ENCODE measurements at places on chromosomes 2 and 18.

DNA sequence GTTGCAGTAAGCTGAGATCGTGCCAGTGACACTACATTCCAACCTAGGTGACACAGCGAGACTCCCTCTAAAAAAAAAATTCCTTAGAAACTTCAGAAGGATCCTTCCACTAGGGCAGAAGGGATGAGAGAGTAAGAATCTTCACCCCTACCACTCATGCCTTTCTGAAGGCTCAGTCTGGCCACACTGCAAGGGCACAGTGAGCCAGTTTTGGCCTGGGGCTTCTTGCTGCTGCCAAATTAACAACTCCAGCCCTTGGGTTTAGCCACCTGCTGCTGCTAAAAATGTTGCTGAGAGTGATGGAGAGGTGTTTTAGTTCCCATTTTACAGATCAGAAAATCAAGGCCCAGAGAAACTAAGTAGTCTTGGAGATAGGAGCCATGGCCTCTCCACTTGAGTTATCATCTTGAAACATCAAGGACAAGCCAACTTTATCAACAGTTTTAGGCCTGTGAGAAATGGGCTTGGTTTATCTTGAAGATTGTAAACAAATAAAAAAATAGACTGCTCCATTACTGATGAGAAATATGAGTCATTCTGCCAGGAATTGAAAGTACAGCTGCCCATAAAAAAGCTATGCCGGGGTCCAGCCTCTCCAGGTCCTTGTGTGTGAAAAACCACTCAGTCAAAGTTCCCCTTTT, 31.9 kb upstream of the CASP8 start:
- DNase-seq, result no peak

GRCh38 chr2:1561259-1561658, 148.0 kb downstream of the TPO start:
- DNase-seq, result no peak

DNA sequence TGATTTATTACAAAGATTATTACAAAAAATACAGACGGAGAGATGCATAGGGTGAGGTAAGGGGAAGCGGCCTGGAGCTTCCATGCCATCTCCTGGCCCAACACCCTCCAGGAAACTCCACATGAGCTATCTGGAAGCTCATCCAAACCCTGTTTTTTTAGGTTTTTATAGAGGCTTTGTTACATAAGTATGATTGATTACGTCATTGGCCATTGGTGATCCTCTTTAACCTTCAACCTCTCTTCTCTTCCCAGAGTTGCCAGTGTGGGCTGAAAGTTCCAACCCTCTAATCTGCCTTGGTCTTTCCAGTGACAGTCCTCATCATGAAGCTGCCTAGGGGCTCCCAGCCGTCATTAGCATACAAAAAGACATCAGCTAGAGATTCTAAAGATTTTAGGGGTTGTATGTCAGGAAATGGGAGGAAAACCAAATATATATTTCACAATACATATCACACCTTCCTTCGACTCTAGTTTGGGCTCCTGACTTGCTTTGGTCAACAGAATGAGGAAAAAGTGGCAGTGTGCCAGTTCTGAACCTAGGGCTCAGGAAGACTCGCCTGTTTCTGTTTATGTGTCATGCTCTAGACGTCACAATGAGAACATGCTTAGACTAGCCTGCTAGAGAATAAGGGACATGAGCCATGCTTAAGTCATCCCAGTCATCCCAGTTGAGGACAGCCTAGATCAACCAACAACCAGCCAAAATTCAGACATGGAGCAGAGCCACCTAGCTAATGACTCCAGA, 54.1 kb downstream of the ETAA1 start:
- no peak for DNase-seq

- no peak for DNase-seq
These were observed 6.5 kb downstream of the MOGAT1 start for GRCh38 chr2:222677981-222678380.

GRCh38 chr2:238320648-238321281, 447 bp downstream of the TRAF3IP1 start:
- DNase-seq, result no peak

DNA sequence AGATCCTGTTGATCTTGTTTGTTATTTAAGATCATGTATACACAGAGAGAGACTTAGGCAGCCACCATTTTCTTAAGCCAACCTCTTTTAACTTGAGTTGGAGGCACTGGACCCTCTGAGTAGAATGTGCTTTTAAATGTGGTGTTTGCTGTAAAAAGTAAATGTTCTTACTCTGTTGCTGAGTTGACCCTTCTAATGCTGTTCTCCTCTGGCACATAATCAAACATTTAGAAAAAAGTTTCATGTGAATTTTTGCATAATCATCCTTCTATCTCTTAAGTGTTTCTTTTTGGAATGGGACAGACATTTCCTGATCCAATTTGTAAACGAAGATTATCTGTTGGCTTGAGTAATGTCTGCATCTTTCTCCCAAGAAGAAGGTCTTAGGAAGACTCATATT, 255.1 kb upstream of the ETAA1 start:
- no peak for DNase-seq

GRCh38 chr2:240513549-240514287, 44.1 kb downstream of the ANKMY1 start:
- DNase-seq, result peak; percentile 96

DNA sequence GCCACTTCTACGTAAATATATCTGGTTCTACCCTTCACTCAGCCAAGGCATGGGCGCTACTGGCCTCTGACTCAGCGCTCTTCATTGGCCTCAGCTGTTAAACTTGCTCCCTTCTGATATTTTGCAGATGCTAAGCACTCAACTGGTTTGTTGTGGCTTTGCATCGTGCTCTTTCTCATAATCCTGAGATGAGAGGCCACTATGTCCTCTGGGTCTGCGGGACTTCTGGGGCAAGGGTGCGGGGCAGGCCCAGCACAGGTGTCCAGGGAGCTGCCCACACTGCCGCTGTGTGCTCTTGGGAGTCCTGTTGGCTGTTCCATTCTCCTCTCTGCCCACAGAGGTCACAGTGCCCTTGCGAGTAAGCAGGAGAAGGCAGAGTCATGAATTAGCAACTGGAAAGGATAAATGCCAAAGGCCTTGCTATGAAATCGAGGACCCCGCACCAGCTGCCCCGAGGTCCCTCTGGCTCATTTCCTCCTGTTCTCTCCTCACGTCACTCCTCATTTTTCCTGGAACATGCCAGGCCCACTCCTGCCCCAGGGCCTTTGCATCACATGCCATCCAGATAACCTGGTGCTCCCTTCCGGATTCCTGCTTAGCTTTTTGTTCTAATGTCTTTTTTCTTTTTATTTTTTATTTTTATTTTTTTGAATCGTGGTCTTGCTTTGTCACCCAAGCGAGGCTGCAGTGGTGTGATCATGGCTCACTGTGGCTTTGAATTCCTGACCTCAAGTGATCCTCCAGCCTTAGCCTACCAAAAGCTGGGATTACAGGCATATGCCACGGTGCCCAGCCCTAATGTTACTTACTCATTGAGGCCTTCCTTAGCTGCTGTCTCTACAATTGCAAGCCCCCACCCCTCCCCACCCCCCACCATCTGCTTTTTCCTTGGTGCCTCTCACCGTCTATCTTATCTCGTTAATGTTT, 34.9 kb upstream of the MAT2A start:
- no peak for DNase-seq

GRCh38 chr18:28003451-28003850, 173.5 kb downstream of the CDH2 start:
- DNase-seq, result no peak

- DNase-seq, result no peak
These were observed 987.4 kb downstream of the SUCLG1 start for GRCh38 chr2:83471655-83472054.

DNA sequence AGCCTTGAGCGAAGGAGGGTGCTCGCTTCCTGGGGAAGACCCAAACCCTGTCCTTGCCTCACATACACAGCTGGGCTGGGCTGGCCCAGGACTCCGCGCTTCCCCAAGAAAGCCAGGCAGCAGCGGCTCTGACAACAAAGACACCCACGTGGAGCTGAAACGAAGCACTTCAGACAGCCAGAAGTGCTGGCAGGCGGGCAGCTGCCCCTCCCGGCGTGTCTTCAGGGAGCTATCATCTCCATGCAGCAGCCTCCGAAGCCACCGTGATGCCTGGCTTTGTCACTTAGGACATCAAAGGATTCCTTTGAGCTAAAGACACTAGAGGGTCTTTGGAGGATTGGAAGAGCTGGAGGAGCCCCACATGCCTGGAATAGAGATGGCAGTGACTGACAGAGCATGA, 35.2 kb downstream of the C1QL2 start:
- no peak for DNase-seq

DNA sequence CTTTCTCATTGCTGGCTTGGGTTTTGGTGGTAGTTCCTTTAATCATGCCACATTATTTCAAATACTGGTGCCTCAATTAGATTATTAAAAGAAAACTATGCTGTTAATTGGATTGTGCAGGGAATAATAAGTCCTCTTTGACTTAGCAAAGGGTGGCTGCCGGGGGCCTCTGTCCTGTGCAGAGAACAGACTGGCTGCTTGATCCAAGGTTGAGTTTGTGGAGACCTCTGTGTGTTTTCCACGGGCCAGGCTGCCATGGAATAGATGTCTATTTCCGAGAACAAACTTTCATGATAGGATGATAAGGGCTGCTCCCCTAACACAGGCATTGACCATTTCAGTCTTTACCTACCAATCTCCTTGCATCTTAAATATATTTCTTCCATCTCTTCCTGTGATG, 30.4 kb upstream of the OTOS start:
- peak; percentile 35 for DNase-seq

- no peak for DNase-seq
These were observed 210.3 kb downstream of the ZRANB3 start for GRCh38 chr2:135320465-135321355.

DNA sequence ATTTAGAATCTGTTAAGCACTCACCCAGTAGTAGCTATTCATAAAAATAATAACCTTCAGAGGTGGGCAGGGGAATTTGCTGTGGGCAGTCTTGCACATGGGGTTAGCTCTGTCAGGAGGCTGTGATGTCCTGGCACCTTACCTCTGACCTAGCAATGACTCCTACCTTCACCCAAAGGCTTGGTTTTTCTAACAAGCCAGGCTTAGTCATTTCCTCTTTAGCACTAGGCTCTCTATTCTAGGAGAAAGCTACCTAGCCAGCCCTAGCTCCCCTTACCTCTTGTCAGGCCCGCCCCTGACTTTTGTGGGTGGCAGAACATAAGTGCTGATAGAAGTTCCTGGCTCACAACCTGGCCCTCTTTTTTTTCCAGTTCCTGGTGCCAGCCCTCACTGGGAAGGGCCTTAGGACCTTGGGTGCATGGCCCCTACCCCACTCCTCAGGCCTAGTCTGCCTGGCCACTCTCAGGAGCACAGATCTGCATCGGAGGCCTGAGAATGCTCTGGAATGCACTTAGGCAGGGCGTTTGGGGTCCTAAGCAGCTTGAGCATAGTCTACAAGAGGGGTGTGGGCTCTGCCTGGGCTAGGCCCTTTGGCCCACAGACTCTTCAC, 17.7 kb downstream of the CPLX4 start:
- DNase-seq, result no peak

DNA sequence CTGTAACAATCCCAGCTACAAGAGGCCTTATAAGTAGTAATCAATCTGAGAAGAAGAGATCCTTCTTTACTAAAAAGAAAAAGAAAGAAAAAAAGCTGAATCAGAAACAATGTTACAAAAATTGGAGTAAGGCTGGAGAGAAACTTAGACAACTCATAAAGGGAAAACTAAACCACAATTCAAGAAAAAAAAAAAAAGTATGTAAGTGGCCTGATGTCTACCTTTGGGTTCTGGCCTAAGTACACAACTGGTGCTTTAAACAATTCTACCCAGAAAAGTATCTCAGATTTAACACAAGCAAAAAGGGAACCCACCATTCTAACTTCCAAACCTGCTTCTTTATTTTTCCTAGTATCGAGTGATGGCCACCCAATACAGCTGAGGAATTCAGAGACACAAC, 45.3 kb downstream of the ZNF521 start:
- DNase-seq, result no peak

DNA sequence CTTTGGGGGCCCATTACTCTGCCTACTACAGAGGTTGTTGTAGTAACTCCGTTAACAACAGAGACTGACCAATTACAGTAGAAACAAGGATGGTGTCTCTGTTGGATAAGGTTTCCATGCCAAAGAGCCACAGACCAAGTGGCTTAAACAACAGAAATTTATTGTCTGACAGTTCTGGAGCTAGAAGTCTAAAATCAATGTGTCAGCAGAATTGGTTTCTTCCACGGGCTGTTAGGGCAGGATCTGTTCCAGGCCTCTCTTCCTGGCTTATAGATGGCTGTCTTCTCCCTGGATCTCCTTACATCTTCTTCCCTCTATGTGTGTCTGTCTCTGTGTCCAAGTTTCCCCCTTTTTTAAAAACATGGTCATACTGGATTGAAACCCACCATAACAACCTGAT, 135.3 kb downstream of the AKAIN1 start:
- no peak for DNase-seq

GRCh38 chr2:60552078-60552850, 1.2 kb downstream of the BCL11A start:
- no peak for DNase-seq

GRCh38 chr2:129482626-129483025, 496.8 kb upstream of the RAB6C start:
- peak; percentile 37 for DNase-seq

DNA sequence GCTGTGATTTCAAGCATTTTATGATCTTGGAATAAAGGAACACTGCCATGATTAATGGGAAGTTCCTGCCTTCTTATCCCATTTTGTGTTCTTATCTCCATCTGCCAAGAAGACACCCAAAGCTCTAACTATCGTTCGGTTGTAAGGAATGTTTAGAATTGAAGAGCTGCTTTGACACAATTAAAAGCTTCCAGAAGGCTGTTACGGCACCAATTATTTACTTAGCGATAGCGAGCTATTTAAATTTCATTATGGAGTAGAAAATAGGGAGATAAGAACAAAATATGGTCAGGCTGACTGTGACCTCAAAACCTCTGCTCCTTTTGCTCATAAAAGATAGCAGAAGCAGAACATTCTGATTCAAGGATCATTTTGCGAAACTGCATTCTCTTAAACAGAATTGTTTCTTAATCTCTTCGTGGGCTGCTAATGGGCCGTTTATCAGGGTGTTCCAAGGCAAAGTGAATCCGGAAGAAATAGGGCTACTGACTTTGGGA, 101.6 kb downstream of the SLC4A3 start:
- no peak for DNase-seq

DNA sequence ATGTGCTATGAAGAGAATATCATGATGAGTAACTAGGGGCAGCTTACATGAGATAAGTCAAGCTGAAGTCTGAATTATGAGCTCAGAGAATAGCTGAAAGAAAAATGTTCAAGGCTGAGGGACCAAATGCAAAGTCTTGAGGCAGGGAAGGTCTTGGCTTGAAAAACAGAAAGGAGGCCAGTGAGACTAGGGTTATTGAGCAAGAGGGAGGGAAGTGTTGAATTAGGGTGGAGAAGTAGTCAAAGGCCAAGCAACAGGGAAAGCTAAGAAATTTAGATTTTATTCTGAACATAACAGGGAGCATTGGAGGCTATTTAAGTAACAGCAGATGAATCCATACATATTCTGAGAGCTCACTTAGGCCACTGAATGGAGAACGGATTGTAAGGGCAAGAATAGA, 11.4 kb upstream of the ALMS1 start:
- DNase-seq, result no peak

- no peak for DNase-seq
These were observed 51.4 kb upstream of the MRPL33 start for GRCh38 chr2:27720004-27720551.
